H9 (cell line): ENCODE measurements at places on chromosomes 3 and 15. TPM values are rescaled to one million over a fixed set of nuclear protein-coding genes. Genes with fewer than 3 reads are reported as not detected.

Gene MITF
- 0.81 and 0.88 TPM in 2 replicates for total RNA-seq

Gene SLC27A2
- total RNA-seq: 6.2 and 7.0 TPM in 2 replicates

Gene CD200R1
- total RNA-seq: not detected in 2 replicates

Gene KBTBD13
- total RNA-seq: not detected in 2 replicates

Gene PDZRN3
- 5.5 and 5.9 TPM in 2 replicates for total RNA-seq

Gene TRIM71
- 364 and 376 TPM in 2 replicates for total RNA-seq

Gene ZBBX
- total RNA-seq: 1.6 and 2.4 TPM in 2 replicates

Gene SLC22A13
- total RNA-seq: 0.11 TPM in 1 of 2 replicates, not detected in the other

Gene PRSS50
- 0.24 and 0.59 TPM in 2 replicates for total RNA-seq

Gene FAM107A
- 0.11 and 0.13 TPM in 2 replicates for total RNA-seq

Gene CCR5
- not detected in 2 replicates for total RNA-seq

Gene GOLGA8O
- not detected in 2 replicates for total RNA-seq
